ENCODE measurements at places on chromosomes 1 and 21. TPM values are rescaled to one million over a fixed set of nuclear protein-coding genes. Genes with fewer than 3 reads are reported as not detected.

CCDC24 gene
- 18.4 TPM for total RNA-seq

TEX38 gene
- total RNA-seq: not detected

TTC22 gene
- total RNA-seq: 10.9 TPM

DMRTA2 gene
- not detected for total RNA-seq

RNU1-3 gene
- total RNA-seq: 4,541 TPM

KIF21B gene
- 41.6 TPM for total RNA-seq

GRCh38 chr1:116844775-116845174 is 64.9 kb upstream of the PTGFRN start:
- H3K4me3 ChIP-seq: no peak overlapping the region
- no peak for DNase-seq
- no peaks in the 10 kb centered on the region for H3K4me1 ChIP-seq
- no peak overlapping the region for H3K27ac ChIP-seq

DNA sequence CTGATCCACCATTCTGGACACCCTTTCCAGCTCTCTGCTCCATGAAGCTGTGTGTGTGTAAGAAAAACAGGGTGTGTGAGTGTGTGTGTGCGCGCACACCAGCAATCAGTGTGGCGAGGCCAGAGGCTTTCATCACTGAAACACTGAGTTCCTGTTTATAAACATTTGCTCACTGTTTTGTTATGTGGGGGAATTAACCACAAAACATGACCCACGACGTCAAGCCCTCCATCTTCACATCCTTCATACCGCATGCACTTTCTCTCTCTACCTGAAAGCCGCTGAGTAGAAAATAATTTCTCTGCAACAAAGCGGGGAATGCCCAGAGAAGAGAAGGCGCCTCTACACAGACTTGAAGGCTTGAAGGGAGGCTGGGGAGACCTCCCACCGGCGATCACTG is 148.9 kb upstream of the IRF2BP2 start:
- no peak overlapping the region for H3K27ac ChIP-seq
- DNase-seq: peak; percentile 18
- H3K36me3 ChIP-seq: no peaks in the 10 kb centered on the region
- no peaks in the 10 kb centered on the region for H3K27me3 ChIP-seq
- H3K4me3 ChIP-seq: no peak overlapping the region
- no peaks in the 10 kb centered on the region for H3K4me1 ChIP-seq

GRCh38 chr1:10530281-10530740 is 55.6 kb downstream of the PEX14 start:
- H3K36me3 ChIP-seq: no peaks in the 10 kb centered on the region
- H3K4me3 ChIP-seq: no peak overlapping the region
- H3K4me1 ChIP-seq: no peaks in the 10 kb centered on the region

- no peaks in the 10 kb centered on the region for H3K27me3 ChIP-seq
- H3K36me3 ChIP-seq: no peaks in the 10 kb centered on the region
- H3K4me3 ChIP-seq: no peak overlapping the region
- DNase-seq: no peak
- no peak overlapping the region for H3K27ac ChIP-seq
Observed at GRCh38 chr1:210685295-210685650, 356.6 kb downstream of the HHAT start.

DNA sequence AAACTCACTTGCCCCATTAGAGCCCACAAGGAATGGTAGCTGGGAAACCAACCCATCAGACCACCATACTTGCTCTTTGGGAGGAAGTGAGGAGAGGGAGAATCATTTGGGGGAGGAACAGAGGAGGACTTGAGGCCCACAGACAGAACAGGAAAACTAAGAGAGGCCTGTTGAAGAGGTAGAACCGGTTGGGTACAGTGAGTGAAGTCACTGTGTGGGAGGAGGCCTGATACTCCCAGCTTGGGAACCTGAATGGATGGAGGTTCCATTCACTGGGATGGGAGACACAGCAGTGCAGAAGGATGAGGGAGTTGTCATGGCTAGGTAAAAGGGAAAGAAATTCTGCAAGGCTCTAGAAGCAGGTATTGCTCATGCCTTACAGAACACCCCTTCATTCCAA is 63.4 kb upstream of the PSEN2 start:
- H3K27ac ChIP-seq: no peak overlapping the region
- DNase-seq: no peak
- H3K4me3 ChIP-seq: no peak overlapping the region
- no peaks in the 10 kb centered on the region for H3K4me1 ChIP-seq
- no peaks in the 10 kb centered on the region for H3K27me3 ChIP-seq

DNA sequence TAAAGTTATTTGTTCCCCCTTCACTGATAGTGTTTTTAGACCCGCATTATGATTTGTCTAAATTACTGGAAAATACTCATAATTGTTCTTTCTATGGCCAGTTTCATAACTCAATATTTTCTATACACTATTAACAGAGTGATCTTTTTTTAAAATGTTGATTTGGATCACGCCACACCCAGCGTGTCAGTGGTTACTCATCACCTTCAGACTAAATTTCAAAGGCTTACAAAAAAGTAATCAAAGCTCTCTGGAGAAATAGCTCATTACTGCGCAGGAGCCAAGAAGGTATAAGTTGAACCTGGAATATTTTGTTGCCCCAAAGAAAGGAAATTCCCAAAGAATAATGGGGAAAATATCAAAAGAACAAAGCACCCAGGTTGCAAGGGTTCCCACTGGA is 104.9 kb downstream of the EVI5 start:
- no peak overlapping the region for H3K27ac ChIP-seq
- no peak overlapping the region for H3K4me3 ChIP-seq
- no peak for DNase-seq
- peaks cover 11% of the 10 kb centered on the region for H3K36me3 ChIP-seq
- no peaks in the 10 kb centered on the region for H3K4me1 ChIP-seq
- H3K27me3 ChIP-seq: no peaks in the 10 kb centered on the region

GRCh38 chr1:110746644-110747259 is 72.0 kb upstream of the KCNA3 start:
- H3K27me3 ChIP-seq: peaks cover 28% of the 10 kb centered on the region
- no peaks in the 10 kb centered on the region for H3K4me1 ChIP-seq
- DNase-seq: peak; percentile 69

- H3K27ac ChIP-seq: no peak overlapping the region
- H3K4me1 ChIP-seq: peaks cover 28% of the 10 kb centered on the region
- no peak for DNase-seq
- H3K4me3 ChIP-seq: no peak overlapping the region
- H3K36me3 ChIP-seq: peaks cover 18% of the 10 kb centered on the region
Observed at GRCh38 chr1:39573736-39574624, 2.6 kb downstream of the PABPC4 start.

DNA sequence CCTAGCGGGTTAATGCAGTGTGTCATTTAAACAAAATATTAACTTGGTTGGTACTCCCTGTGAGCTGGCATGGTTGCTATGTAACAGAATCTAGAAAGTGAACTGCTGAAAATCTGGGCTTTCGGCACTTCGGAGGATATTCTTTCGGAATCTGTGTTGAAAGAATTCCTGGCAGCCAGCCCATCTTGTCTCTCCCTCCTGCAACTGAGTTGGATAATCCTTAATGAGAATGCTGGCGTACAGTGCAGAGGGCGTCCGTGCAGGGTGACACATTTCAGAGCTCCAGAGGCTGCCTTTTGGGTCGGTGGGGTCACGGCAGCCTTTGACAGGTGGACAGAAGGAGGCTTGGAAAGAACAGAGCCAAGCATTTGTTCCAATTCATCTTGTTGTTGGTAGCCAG is 3.7 kb downstream of the KAZN start:
- no peak for DNase-seq
- no peak overlapping the region for H3K4me3 ChIP-seq
- no peak overlapping the region for H3K27ac ChIP-seq
- peaks cover 22% of the 10 kb centered on the region for H3K27me3 ChIP-seq
- peaks cover 14% of the 10 kb centered on the region for H3K4me1 ChIP-seq

- peaks cover 10% of the 10 kb centered on the region for H3K27me3 ChIP-seq
- DNase-seq: no peak
- H3K4me3 ChIP-seq: no peak overlapping the region
- H3K36me3 ChIP-seq: no peaks in the 10 kb centered on the region
- H3K4me1 ChIP-seq: no peaks in the 10 kb centered on the region
Observed at GRCh38 chr1:229147072-229147471, 123.8 kb upstream of the RAB4A start.

GRCh38 chr1:48523558-48523957 is 51.6 kb upstream of the SPATA6 start:
- H3K27ac ChIP-seq: no peak overlapping the region
- no peaks in the 10 kb centered on the region for H3K4me1 ChIP-seq
- no peak for DNase-seq
- no peaks in the 10 kb centered on the region for H3K27me3 ChIP-seq
- no peak overlapping the region for H3K4me3 ChIP-seq

GRCh38 chr1:91725989-91726721 is 159.8 kb downstream of the TGFBR3 start:
- H3K4me3 ChIP-seq: no peak overlapping the region
- no peaks in the 10 kb centered on the region for H3K36me3 ChIP-seq
- no peaks in the 10 kb centered on the region for H3K4me1 ChIP-seq
- H3K27ac ChIP-seq: no peak overlapping the region
- H3K27me3 ChIP-seq: peaks cover 1% of the 10 kb centered on the region

DNA sequence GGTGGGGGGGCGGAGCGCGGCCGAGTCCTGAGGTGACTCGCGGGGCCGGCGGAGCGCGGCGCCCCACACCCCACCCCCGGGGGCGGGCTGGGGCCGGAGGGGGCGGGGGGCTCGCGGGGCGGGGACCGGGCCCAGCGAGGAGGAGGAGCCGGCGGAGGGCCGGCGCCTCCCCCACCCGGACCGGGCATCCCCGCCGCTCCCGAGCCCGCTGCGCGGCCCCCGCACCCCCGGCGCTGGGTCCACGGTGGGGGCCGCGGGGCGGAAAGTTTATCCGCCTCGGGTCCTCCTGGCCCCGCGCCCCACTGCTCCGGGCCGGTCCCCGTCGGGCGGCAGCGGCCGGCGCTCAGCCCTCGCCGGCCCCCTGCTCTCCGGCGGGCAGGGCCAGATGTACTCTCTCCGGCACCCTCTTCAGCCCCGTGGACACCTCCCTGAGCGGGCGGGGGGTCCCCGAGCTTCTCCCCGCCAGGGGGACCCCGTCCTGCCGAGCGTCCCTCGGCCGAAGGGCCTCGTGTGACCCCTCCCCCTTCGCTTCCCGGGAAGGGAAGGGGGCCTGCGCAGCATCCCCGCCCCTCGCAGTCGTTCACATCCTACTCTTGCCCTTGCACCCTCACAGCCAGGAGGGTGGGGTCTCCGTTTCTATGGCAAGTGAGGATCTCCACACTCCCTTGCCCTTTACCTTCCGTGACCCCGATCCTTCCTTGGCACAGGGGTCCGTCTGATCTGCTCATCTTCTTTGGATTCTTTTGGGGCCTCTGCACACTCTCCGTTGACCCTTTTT is 663 bp downstream of the CAMTA1 start:
- H3K4me1 ChIP-seq: peaks cover 18% of the 10 kb centered on the region
- H3K4me3 ChIP-seq: peak overlapping the region; percentile 52
- peak overlapping the region; percentile 14 for H3K27ac ChIP-seq
- peaks cover 5% of the 10 kb centered on the region for H3K36me3 ChIP-seq

GRCh38 chr21:37244501-37245095 is 22.5 kb downstream of the VPS26C start:
- H3K27me3 ChIP-seq: no peaks in the 10 kb centered on the region
- no peak overlapping the region for H3K4me3 ChIP-seq
- H3K36me3 ChIP-seq: no peaks in the 10 kb centered on the region
- no peak overlapping the region for H3K27ac ChIP-seq
- peaks cover 9% of the 10 kb centered on the region for H3K4me1 ChIP-seq
- DNase-seq: no peak

DNA sequence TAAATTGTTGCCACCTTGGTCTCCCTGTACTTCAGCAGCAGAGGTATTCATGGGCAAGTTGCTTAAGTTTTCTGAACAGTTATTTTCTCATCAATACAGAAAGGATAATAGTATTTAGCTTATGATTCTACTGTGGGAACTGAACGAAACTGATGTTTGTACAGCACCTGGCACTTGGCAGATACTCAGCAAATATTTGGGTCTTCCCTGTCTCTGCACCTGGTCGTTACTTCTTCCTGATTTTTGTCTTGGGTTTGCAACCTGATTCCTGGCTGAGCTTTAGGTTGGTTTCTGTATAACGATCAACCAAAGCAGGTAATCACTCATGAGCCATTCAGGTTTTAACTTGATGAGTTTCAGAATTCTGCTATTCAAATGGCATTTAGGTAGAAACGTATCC is 490.6 kb downstream of the KIF26B start:
- H3K27ac ChIP-seq: no peak overlapping the region
- H3K4me1 ChIP-seq: no peaks in the 10 kb centered on the region
- no peak for DNase-seq
- H3K27me3 ChIP-seq: peaks cover 4% of the 10 kb centered on the region
- no peak overlapping the region for H3K4me3 ChIP-seq

DNA sequence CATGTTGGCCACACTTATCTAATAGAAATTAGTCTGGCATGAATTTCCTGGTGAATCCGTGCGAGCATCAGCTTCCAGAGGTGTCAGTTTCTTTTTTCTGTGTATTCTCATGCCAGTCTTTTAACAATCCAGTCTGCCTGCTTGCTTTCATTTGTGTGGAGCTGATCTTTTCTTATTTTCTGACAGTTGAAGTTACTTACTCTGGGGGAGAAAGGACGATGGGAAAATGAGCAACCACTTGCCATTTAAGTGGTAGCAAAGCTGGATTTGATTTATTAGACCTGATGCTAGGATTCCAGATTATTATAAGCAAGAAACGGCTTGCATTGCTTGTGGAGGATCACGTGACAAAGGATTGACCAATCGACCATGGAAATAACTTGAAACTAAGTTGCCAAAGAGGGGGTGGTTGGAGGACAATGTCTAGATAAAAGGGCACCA is 24.3 kb upstream of the APP start:
- no peaks in the 10 kb centered on the region for H3K36me3 ChIP-seq
- no peak overlapping the region for H3K4me3 ChIP-seq
- H3K4me1 ChIP-seq: no peaks in the 10 kb centered on the region
- no peak overlapping the region for H3K27ac ChIP-seq
- no peaks in the 10 kb centered on the region for H3K27me3 ChIP-seq
- DNase-seq: no peak

DNA sequence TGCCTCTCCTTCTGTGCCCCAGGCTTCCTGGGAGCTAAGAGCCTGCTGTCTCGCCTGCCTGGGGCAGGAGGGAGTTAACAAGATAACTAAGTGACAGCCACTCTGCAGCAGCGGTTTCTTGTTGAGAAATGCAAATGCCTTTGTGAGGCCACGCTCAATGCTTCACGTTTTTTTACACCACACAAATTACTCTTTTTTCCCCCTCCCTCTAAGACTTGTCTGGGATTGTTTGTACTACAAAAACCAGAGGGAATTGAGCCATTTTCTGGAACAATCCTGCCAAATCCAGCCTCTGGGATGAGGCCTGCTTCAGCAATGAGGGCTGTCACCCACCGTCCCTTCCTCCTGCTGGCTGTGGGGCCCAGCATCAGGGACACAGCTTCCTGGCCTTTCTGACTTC is 119.6 kb downstream of the ACTL8 start:
- H3K36me3 ChIP-seq: no peaks in the 10 kb centered on the region
- H3K4me1 ChIP-seq: no peaks in the 10 kb centered on the region
- H3K27me3 ChIP-seq: no peaks in the 10 kb centered on the region
- no peak overlapping the region for H3K4me3 ChIP-seq
- no peak overlapping the region for H3K27ac ChIP-seq
